A549 treated with GW870086 at 1 μM for 4 hours (cell line): ENCODE measurements at places on chromosomes 13 and 19. TPM values are rescaled to one million over a fixed set of nuclear protein-coding genes. Genes with fewer than 3 reads are reported as not detected.

The ZNF575 gene
- total RNA-seq, result 1.2 to 1.9 TPM (median 1.6 TPM) in 5 replicates

The ZNF865 gene
- total RNA-seq, result 7.6 to 13.0 TPM (median 12.1 TPM) in 5 replicates

The ARHGEF7 gene
- total RNA-seq, result 18.0 to 20.8 TPM (median 20.5 TPM) in 5 replicates

The ABHD13 gene
- total RNA-seq, result 3.4 to 6.0 TPM (median 5.0 TPM) in 5 replicates

The SERPINE3 gene
- not detected in 5 replicates for total RNA-seq

The PCDH17 gene
- 0.03 TPM in 1 of 5 replicates, not detected in the others for total RNA-seq

The RGS9BP gene
- total RNA-seq, result 0.33 to 0.51 TPM (median 0.41 TPM) in 5 replicates

The RAP2A gene
- 4.5 to 6.1 TPM (median 5.5 TPM) in 5 replicates for total RNA-seq

The GJB6 gene
- not detected in 5 replicates for total RNA-seq

The INSL3 gene
- total RNA-seq, result 0.21 to 0.79 TPM (median 0.50 TPM) in 5 replicates
